ENCODE measurements at places on chromosomes 5 and 9.
A peak's percentile ranks its signal among the peaks of the same experiment; 100 is the strongest.

DNA sequence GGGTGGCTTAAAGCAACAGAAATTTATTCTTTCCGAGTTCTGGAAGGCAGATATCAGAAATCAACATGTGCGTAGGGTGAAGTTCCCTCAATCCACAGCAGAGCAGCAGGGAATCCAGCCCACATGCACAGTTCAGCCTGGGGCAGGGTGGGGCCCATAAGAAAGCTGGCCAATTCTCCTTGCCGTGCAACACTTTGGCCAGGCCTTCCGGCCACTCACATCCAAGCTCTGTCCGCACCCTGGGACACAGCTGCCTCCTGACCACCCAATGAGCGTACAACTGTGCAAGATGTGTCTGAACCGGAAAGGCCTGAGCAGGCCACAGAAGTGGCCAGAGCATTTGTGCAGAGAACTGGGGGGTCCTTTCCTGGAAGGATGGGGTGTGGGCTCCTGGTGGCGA, 274.9 kb downstream of the GADD45G start:
- no peak for DNase-seq

- DNase-seq = no peak
These were observed 30.6 kb downstream of the TTC39B start for GRCh38 chr9:15276328-15276938.

- no peak for DNase-seq
These were observed 169.5 kb downstream of the PTPRD start for GRCh38 chr9:10443181-10443867.

GRCh38 chr5:11905206-11905605, 960 bp upstream of the CTNND2 start:
- peak; percentile 23 for DNase-seq

- no peak for DNase-seq
These were observed 40.0 kb downstream of the MARCHF6 start for GRCh38 chr5:10393491-10393890.

DNA sequence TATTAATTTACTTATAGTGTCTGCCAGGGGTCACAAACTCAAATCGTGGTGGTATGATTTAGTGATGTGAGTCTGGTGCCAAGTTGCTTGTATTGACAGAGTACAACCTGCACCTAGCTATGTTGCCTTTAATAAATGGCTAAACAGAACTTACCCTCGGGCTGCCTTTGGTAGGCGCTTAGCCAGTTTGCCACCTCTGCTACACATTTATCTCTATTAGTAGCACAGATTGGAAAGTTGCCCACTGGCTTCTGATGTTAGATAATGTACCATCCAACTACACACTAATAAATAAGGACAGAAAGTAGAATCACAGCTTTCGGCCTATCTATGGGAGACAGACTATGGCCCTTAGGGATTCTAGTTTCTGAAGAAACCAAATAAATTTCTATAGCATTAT, 368.4 kb downstream of the MAN2A1 start:
- no peak for DNase-seq

- no peak for DNase-seq
These were observed 95.0 kb downstream of the MRPL36 start for GRCh38 chr5:1704676-1705075.

DNA sequence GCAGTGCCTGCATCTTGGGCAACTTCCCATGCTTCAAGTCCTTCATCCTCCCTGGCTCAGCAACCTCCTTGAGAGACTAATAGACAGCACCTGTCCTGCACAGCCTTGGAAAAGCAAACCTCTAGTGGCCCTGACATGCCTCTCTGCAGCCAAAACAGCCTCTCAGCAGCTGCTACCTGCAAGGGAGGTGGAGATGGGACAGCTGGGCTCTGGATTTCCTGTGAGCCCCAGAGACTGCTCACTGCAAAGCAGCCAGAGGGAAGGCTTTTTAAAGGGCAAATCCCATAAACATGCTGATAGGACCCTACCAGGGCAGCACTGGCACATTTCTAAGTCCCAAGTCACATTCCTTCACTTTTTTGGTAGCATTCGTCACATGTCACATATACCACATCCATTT, 31.5 kb upstream of the MYORG start:
- no peak for DNase-seq

DNA sequence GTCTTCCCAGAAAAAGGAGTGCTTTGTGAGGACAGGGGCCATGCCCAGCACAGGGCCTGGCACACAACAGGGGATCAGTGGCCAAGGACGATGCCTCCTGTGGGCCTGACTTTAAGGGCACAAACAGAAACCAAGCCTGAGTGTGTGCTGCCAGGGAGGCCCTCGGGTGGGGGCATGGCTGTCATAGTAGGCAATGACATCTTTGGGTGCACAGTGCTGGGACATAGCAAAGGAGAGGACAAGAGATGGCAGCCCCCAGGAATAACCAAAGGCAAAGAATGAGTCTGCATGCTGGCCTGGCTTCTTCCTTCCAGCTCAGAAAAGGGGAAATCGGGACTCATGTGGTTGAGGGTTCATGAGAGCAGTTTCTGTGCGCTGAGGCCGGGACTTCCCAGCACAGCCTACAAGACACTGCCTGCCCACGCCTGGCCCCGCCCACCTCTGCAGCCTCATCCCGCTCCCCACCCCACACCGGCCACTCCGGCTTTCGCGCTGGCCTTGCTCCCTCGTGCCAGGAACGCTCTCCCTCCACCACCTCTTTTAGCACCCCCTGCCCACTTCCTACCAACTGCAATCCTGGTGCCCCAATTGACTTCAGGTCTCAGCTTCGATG, 13.8 kb upstream of the LHX2 start:
- peak; percentile 74 for DNase-seq

- DNase-seq = peak; percentile 11
These were observed 1129.2 kb downstream of the DTWD2 start for GRCh38 chr5:117859176-117859575.

DNA sequence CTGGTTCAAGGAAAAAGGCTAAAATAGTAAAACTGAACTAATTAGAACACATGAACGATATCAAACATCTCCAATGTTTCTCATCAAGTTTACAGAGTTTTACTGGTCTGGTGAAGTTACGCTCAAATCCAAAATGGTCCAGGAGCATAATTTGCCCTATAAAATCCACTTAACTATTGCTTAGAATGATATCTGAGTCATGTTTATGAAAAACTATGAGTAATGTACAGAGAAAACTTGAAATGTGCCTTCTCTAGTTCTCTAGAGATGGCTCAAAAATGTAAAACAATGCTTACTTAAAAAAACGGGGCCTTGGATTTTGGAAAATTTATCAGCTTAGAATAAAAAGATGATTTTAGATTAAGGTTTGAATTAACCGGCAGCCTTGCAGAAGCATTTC, 108.1 kb downstream of the FBXW11 start:
- DNase-seq = no peak

DNA sequence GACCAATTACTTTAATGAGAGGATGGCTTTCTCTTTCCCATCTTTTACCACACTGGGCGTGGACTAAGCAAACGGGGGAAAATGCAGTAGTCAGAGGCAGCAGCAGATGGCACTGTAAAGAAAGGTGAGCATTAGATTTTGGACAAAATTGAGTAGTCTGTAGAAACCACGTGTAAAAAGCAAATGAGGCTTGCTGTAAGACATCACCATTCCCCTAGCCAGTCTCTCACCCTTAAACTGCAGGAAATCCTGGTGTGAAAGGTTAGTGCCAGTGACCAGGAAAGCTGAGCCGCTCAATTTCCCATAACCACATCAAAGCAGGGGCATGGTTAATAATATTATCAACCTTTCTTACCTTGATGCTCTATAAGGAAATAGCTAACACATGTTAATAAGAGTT, 31.8 kb downstream of the SPATA31C2 start:
- DNase-seq = peak; percentile 51

DNA sequence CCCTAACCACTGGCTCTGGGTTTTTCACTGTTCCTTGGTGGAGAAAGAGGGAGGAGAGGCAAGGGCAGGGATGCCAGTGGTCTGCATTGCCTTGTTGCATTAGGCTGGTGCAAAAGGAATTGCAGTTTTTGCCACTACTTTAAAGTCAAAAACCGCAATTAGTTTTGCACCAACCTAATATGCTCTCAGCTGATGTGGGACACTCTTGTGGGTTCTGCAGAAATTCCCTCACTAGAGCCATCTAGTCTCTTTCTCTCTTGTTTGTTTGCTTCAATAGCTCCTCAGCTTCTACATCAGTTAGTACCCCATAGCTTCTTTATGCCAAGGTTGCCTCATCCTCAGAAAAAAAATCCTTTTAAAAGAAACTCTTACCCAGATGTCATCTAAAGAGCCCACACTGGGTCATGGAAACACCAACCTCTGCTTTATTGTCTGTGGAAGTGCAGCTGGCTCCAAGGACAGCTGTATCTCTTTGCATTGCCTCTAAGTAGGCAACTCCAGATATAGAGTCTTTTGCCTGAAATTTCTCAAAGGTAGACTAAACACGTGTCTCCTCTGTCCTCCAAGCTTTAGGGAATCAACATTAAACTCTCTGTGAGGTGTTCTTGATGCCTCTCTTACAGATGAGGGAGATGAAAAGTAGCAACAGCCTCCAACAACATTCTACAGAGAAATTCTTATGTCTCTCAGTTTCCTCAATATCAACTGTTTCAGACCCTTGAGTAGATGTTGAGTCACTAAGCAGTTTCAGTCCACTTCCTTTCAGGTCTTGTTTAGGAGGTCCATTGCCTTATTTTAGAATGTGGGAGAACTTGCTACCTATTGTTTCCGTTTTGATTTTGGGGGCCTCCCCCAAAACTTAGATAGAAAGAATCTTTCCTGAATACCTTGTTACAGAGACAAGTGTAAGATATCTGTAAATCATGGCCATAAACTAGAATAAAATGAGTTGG, 84.9 kb upstream of the MEF2C start:
- DNase-seq = no peak

DNA sequence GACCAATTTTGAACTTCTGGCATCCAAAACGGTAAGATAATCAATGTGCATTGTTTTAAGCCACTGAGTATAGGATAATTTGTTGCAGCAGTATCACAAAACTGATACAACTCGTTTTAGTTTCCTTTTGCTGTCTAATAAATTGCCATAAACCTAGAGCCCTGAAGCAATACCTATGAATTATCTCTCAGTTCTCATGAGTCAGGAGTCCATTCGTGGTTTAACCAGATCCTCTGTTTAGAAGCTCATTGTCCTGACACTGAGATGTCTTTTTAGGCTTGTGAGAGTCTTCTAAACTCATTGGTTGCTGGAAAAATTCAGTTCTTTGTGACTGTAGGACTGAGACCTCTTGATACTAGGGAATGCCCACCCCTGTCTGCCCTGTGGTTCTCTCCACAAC, 262.9 kb downstream of the SEMA5A start:
- DNase-seq = no peak

DNA sequence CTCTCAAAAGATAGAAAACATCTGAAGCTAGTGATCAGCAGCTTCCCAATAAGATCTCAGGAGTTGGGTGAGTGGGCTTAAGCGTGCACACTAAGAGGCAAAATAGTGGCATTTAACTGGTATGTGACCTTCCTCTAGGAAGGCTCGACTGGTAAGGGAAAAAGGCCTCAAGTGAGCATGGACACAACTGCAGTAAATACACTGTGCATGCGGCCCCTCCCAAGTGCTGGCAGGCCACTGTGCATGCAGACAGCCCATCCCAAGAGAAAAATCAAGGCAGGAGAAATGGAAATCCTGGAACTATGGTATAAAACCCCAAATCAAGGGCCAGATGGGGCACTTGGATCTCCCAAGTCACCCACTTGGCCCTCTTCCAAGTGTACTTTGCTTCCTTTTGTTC, 112.7 kb downstream of the SMC2 start:
- no peak for DNase-seq

- no peak for DNase-seq
These were observed 8.7 kb upstream of the IL7R start for GRCh38 chr5:35847961-35848360.

GRCh38 chr5:60340965-60341471, 358.9 kb downstream of the DEPDC1B start:
- no peak for DNase-seq

DNA sequence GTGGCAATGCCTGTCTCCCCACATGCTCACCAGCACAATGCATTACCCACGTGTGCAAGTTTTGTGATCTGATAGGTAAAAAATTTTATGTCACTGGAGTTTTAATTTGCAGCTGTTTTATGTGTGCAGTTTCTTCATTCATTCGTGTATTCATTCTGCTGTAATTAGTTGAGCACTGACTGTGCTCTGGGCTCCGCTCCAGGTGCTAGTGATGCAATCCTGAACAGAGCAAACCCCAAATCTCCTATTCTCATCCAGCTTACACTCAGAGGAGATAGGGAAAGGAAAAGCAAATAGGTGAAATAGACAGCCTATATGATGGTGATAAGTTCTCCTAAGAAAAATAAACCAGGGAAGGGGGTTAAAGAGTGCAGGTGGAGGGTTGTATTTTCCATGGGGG, 148.4 kb downstream of the TENT4A start:
- no peak for DNase-seq

GRCh38 chr5:130290219-130290618, 386.0 kb downstream of the CHSY3 start:
- no peak for DNase-seq

DNA sequence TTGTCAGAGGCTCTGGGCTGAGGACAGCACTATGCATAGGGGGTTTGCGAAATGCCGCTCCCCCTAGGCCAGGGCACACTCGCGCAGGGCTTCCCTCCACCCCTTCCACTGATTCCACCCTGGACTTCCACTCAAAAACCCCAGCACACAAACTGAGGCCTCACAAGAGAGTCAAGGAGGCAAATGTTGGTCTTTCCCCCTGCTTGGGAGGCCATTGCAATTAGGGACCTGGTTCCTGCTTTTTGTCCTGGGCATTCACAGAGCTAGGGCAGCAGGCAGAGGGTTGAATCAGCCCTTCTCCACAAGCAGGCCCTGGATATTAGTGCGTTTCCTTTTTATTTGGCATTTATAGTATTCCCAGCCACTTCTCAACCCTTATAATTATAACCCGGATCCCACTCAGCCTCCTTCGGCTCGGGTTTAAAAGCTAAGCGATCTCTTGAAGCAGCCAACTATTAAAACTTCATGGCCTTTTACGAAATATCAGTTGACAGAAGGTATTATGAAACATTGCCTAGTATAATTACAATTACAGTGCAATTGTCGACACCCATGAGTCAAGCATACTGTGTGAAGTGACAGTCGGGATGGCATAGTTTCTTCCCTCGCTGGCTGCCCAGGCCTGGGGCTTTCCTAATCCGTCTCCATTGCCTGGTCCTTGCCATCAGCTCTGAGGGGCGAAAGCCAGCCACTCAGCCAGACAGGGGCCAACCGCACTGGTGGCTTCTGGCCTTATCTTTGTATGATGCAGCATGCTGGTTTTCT, 285.5 kb upstream of the MAP3K1 start:
- no peak for DNase-seq

GRCh38 chr5:111425205-111425604, 87.1 kb downstream of the STARD4 start:
- DNase-seq = no peak

GRCh38 chr9:2764353-2764752, 47.0 kb downstream of the KCNV2 start:
- peak; percentile 86 for DNase-seq

- no peak for DNase-seq
These were observed 35.5 kb downstream of the PLGRKT start for GRCh38 chr9:5402217-5402616.

- DNase-seq = no peak
These were observed 231.7 kb downstream of the SYK start for GRCh38 chr9:91033270-91033669.

DNA sequence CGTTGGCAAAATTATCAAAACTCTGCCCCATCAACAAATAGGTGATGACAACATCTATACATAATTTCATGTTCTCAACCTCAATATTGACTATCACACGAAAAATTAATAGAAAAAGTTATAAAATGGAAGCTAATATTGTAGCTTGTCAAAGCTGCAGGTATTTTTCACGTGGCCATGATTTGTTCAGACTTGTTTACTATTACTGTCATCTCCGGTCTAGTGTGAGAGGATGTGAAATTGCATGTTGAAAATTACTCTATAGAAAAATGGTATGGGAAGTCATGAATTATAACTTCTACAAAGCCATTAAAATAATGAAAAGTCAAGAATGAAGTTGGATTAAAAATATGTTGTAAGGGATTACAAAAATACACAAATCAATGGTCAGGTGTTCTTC, 385.8 kb downstream of the PTPRD start:
- DNase-seq = no peak
